Activated T-helper 1 cell treated with anti-CD3 and anti-CD28 coated beads, Interleukin-2, amount 50 U/mL, for 16 hours (primary cell): ENCODE measurements at places on chromosomes 2 and 18.

- DNase-seq = no peak
These were observed 92.1 kb downstream of the CDH19 start for GRCh38 chr18:66511792-66512191.

- DNase-seq = no peak
These were observed 933 bp upstream of the ADNP2 start for GRCh38 chr18:80108121-80108536.

- no peak for DNase-seq
These were observed 49.3 kb downstream of the USP34 start for GRCh38 chr2:61421611-61422010.

DNA sequence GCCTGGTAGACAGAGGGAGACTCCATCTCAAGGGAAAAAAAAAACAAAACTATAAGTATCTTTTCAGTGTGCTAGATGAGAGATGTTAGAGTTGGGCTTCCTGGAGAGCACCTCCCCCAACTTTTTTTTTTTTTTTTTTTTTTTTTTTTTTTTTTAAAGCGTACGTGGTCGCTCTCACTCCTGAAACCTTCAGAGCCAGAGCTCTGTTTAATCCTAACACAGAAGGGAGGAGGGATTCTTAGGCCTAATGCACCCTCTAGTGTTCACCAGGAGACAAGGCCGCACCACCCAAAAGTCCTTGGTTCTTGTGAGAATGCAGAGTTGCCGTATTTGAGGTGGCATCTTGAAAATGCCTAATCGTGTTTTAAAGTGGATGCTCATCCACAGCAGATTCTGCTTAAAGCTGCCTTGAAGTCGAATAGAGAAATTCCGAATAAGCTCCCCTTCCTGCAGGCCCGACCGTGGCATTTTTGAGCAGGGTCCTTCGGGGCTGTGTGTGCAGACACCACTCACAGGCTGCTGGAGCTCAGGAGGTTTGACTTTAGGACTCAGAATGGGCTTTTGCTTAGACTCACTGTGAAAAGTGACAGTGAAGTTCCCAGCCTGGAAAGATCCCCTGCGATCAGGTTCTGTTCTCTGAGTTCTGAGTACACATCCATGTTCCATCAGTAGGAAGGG lies 252.6 kb downstream of the AGAP1 start:
- DNase-seq = no peak
